Myocyte (in vitro differentiated cells): ENCODE measurements at places on chromosomes 1 and 21. TPM values are rescaled to one million over a fixed set of nuclear protein-coding genes. Genes with fewer than 3 reads are reported as not detected.
A peak's percentile ranks its signal among the peaks of the same experiment; 100 is the strongest.

DNA sequence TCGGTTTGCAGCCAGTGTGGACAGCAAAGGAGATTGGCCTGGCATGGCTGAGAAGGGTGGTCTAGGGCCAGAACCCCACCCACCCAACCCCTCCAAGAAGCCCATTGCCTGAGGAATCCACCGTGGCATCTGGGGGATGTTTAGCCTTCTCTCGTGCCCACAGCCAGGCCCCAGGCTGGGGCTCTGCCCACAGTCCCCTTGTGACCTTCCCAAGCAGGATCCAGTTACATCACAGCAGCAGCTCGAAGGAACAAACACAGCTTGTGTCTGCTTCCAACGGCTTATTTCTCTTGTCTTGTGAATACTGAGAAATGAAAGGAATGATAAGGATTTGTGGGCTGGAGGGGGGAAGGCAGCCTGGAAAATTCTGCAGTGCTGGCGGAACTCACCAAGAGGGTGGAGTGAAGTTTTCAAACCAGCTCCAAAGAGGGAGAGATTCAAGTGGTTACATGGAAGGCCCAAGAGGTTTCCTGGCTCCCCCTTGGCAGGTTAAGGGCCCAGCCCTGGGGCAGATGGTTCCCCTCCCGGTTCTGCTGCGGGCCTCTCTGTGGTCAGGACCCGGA lies 61.6 kb downstream of the DHRS3 start:
- DNase-seq = peak; percentile 95

The BARHL2 gene
- total RNA-seq = not detected in 2 replicates

GRCh38 chr1:231062500-231063270 lies 22.6 kb upstream of the FAM89A start:
- DNase-seq = no peak

The ATP1A4 gene
- total RNA-seq = 0.10 and 0.19 TPM in 2 replicates

DNA sequence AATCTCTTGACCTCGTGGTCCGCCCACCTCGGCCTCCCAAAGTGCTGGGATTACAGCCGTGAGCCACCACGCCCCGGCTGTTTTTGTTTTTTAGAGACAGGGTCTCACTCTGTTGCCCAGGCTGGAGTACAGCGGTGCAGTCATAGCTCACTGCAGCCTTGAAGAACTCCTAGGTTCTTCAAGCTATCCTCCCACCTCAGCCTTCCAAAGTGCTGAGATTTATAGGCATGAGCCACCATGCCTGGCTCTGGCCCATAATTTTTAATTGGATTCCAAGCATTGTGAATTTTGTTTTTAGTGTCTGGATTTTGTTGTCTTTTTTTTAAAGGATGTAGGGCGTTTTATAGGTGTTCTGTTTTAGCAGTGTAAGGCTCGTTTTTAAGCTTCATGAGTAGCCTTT lies 28.6 kb upstream of the TXLNA start:
- DNase-seq = no peak

GRCh38 chr1:203328714-203329122 lies 22.2 kb downstream of the FMOD start:
- DNase-seq = no peak

The S1PR1 gene
- total RNA-seq = 2.5 and 2.9 TPM in 2 replicates

DNA sequence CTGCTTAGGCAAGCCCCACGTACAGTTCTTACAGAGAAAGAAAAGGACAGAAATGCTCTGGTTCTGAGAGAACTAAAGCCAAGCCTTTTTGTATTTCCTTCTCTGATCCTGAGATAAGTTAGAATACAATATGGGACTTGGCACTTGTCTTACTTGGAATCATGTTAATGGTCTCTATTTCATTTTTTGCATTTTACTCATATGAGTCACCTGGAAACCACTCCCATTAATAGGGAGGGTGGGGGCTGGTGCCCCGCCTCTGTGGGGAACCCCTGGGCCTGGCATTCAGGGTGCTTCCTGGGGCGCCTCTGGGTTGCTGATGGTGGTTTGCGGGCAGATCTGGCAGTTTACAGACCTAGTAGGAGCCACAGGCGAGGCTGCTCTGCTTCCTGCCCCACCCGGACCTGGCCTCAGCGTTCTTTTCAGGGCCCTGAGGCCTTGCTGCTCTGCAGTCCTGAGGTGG lies 26.7 kb downstream of the TSPAN2 start:
- DNase-seq = peak; percentile 50

GRCh38 chr21:44498280-44499210 lies 41.5 kb downstream of the KRTAP10-1 start:
- no peak for DNase-seq
